ENCODE measurements at places on chromosomes 16 and 17.

DNA sequence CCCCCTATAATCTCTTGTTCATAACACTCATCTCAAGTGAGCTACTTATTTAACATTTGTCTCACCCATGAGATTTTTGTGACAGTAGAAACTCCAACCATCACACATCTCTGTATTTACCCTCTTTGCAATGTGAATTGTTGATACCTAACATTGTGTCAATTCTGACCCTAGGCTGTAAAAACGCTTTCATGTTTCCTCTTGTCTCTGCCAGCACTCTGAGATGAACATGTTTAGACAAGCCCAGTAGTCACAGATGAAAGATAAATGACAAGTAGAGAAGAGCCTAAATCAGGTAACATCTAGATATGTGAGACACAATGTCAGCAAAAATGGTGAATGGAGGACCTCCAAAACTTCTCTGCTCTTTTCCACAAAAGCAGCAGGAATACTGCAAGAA is 1254.5 kb upstream of the GOT2 start:
- no peak for DNase-seq

- DNase-seq, result no peak
Measured at GRCh38 chr16:48335961-48336360, 49.3 kb downstream of the SIAH1 start.

DNA sequence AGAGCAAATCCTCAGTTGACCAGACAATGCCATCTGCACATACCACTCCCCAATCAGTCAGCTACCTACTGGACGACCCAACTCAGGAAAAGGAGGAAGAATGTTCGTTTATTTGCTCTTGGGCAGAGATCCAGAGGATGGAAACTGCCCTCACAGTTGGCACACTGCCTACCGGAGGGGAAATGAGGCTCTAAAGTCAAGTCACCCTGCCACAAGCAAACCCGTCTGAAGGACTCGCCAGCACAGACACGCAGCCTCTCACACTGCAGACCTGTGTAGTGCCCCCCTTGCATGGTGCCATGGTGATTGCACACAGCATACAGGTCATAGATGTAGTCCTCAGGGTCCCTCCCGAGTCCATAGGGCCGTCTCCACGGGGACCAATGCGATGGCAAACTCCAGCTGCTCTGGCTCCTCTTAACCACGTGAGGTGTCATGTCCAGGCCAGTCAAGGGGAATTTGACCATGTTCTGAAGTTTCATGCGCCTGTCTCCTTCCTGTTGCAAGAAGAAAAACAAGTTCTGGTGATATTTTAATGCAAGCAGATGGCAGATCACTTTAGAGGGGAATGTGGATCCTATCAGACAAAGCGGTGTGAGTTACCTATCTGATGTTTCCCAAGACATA is 69.5 kb downstream of the USP31 start:
- DNase-seq, result no peak

GRCh38 chr16:64830653-64831052 is 291.2 kb downstream of the CDH11 start:
- no peak for DNase-seq

GRCh38 chr17:75450270-75450669 is 6.2 kb upstream of the TMEM94 start:
- no peak for DNase-seq

DNA sequence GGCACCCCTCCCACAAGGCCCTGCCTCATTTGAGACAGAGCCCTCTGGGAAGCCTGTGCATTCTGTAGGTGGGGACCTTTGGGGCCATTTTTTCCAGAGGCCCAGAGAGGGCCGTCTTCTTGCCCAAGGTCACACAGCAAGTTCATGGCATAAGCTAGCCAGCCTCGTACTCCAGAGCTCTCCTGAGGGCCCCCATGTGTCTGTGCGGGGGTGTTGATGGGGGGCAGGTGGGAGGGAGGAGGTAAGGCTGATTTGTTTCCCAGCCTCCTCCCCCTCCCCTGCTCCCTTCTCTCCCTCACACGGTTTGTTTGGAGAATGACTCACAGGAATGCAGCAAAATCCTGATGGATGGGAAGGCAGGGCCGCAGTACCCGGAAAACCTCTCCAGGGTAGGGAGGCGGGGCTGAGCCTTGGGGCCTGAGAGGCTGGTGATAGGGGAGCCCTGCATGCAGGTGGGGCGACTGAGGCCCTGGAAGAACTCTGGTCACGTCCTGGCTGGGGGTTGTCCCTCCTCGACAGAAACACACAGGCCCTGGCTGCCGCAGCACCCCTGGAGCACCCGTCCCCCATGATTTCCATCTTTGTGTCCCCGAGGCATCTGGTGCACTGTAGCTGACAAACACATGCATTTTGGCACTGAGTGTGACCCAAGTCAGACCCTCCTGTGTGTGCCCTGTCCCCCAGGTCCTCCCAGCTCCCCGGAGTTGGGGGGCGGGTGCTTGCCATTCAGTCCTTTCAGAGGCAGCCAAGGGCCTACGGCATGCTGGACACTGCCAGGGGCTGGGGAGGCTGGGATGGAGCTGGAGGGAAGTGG is 29.7 kb downstream of the RAI1 start:
- no peak for DNase-seq

Measured in NCI-H446 treated with DMSO at 0.1 percent for 48 hours (cell line).